Bone marrow (tissue), 2 donors: ENCODE measurements at places on chromosomes 13 and 19.

GRCh38 chr19:28864577-28865042 lies 348.3 kb downstream of the UQCRFS1 start:
- DNase-seq, result no peak

- DNase-seq, result no peak
Measured at GRCh38 chr19:1315470-1316166, 29.9 kb downstream of the EFNA2 start.

GRCh38 chr13:77729502-77730221 lies 32.2 kb downstream of the SLAIN1 start:
- DNase-seq, result no peak

GRCh38 chr19:32041681-32042292 lies 303.6 kb upstream of the ZNF507 start:
- no peak for DNase-seq

DNA sequence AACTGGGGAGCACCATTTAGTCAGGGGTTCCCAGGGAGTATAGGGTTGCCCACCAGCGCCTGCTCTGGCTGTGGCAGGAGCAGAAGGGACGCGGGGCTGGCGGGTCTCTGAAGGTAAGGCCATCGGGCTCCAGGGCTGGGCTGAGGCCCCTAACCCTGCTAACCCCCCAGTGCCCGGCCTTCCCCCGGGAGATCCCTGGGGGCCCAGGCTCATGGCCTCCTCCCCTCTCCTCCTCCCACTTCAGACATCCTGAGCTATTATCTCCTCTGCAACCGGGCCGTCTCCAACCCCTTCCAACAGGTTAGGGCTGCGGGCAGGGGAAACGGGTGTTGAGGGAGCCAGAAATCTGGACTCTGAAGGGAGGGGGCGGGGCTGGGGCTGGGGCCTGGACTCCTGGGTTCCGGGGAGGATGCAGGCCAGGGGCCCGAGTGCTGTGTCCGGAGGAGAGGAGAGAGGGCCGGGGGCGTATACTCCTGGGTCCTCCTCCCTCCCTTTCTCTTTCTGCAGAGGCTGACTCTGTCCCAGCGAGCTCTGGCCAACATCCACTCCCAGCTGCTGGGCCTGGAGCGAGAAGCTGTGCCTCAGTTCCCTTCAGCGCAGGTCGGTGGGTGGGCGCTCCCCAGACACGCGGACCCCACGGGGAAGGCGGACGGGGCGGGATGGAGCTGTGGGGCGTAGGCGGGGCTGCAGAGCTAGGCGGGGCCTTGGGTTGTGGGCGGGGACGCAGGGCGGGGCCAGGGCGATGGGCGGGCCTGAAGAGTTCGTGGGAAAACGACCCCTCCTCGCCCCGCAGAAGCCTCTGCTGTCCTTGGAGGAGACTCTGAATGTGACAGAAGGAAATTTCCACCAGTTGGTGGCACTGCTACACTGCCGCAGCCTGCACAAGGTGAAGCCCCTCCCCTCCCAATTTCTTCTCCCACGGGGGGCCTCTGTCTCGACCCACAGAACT lies 15.3 kb downstream of the TTYH1 start:
- DNase-seq, result no peak

- no peak for DNase-seq
Measured at GRCh38 chr13:98273067-98273823, 96.2 kb upstream of the RNF113B start.

DNA sequence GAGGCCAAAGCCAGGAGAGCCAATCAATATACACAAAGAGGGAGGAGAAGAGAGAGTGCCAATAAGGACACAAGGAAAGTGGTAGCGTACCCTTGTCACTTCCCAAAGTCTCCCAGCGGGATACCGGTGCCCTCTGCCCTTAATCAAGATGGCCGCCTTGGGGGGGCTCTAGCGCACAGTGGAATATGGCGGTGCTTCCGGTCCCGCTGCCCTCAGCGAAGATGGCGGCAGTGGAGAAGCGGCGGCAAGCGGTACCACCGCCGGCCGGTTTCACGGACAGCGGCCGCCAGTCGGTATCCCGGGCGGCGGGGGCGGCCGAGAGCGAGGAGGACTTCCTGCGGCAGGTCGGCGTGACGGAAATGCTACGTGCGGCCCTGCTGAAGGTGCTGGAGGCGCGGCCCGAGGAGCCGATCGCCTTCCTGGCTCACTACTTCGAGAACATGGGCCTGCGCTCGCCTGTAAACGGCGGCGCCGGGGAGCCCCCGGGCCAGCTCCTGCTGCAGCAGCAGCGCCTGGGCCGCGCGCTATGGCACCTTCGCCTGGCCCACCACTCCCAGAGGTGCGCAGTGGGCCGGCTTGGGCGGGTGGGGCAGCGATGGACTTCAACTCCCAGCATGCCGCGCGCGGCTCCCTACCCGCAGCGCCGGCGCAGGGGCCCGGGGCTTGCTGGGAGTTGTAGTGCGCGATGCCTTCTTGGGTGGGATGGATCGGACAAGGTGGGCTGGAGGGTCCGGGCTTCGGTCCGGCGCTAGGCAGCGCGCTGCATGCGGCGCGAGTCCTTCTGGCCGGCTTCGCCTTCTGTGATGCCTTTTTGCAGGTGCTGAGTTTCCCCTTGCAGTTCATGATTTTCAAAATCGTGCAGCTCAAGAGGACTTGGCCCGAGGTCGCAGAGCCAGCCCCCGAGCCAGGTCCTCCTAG lies at the start of gene TPGS1:
TSS of gene TPGS1 (plus strand) at position 212 of the 918 bp plus-strand sequence. CDS start at position 222, 10 bp downstream.
- DNase-seq, result peak; percentile 86

DNA sequence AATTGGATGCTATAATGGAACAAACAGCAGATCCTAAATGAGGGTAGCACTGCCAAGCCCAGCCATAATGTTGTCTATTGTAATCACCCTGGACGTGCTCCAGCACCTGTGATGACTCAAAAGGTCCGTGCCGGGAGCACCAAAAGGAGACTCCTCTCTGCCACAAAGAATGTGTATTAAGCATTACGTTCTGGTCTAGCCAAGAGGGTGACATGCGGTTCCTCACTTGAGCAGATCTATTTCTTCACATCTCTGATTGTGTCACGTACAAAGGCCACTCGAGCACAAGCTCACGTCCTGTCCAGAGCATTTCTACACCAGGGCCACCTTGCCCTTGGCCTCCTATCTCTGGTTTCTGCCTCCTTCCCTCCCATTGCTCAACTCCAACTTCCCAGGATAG lies 219.9 kb upstream of the IRS2 start:
- DNase-seq, result no peak

DNA sequence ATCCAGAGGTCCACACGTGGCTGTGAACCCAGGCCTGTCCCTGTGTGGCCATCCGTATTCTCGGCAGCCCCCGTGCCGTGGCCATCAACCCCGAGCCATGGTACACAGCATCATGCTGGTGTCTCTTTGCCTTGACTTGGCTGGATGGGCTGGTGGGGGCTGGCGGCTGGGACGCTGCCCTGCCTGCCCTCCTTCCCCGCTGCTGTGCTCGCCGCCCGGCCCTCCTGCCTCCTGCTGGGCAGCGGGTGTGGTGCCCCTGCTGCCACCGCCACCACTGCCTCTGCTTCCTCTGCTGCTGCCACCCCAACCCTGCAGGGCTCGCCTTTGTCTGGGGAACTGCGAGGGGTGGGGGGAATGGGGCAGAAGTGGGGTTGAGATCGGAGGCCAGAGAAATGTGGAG lies 19.7 kb upstream of the EHD2 start:
- no peak for DNase-seq

GRCh38 chr19:12772323-12772722 lies 3.0 kb downstream of the HOOK2 start:
- no peak for DNase-seq

DNA sequence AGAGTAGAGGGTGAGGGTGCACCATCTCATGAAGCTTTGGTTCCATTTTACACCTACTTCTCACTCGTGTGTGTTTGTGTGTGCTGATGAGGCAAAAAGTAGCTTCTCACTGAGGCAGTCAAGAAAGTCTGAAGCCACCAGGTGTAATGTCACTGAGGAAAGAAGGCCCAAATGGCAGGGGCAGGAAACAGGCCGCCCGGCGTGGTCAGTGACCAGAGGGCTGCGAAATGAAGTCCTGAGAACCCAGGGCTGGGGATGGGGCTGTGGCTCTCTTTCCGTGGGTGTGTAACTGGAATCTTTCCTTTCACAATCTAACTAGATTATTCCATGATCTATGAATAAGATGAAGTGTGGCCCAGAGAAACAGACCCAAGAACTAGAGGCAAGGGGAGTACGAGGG lies 25.5 kb upstream of the TFDP1 start:
- DNase-seq, result no peak

DNA sequence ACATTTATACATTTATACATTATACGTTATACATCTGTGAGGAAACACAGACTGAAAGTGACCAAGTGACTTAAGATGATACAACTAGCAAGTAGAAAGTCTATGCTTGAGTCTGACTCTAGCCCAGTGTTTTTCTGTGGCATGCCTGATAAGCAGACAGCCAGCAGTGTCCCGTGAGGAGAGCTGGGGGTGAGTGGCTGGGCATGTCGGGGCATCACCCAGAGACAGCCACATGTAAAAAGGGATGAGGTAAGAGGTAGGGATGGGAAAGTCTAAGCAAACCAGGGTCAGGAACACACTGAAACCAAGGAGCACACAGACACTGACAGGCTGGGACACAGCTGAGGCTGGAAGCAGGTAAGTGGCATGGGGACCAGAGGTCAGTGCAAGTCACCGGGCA lies 333.2 kb downstream of the FOXO1 start:
- no peak for DNase-seq

DNA sequence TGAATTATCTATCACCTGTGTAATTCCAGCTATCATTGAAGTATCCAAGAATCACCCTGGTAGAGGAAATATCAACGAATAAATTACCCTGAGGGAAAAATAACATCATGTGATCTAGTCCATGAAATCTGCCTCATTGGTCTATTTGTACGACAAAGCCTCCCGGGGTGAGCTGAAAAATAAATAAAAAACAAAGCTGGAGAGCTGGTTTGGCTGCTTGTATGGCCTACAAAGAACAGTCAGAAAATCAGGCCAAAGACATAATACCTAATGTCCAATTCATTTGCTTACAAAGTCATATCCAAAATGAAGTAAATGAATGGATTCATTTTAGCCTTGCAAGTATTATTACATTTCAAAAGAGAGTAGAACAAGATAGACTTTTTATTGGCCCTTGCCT lies 449.9 kb downstream of the KLF12 start:
- no peak for DNase-seq

DNA sequence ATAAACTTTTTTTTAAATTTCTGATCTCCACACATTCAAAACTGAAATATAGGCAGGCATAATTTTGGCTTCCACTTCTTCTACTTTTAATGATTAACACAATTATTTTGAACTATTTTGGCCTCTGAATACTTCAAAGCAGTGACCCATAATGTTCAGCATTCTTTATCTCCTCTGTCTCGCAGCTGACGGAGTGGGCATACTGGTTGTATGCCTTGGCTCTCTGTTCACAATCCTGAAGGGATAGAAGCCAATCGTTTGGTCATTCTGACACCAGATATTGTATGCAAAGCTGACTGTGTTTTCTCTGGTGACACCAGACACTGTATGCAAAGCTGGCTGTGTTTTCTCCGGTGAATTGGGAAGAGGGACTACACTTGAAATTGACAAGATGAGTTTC lies 833.0 kb downstream of the EFNB2 start:
- DNase-seq, result no peak

DNA sequence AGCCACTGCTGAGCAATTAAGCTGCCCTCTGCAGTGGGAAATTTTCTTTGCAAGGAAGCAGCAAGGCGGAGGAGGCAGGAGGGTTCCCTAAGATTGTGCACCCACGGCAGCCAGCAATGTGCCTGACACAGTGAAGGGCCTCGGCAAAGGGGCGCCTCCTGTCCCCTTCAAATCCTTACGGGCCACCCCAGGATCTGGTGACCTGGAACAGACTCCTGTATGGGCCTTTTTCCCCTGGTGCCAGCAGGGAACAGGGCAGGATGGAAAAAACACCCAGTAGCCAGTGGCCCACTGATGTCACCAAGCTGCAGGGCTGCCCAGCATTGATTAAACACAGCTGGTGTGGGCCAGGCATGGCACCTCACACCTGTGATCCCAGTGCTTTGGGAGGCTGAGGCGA lies 86.7 kb downstream of the GNG7 start:
- DNase-seq, result no peak

- no peak for DNase-seq
Measured at GRCh38 chr13:101492251-101492910, 39.9 kb downstream of the ITGBL1 start.

GRCh38 chr19:57438925-57439324 lies 3.8 kb downstream of the ZNF749 start:
- DNase-seq, result no peak

- no peak for DNase-seq
Measured at GRCh38 chr13:90760639-90761038, 586.8 kb upstream of the MIR17HG start.

DNA sequence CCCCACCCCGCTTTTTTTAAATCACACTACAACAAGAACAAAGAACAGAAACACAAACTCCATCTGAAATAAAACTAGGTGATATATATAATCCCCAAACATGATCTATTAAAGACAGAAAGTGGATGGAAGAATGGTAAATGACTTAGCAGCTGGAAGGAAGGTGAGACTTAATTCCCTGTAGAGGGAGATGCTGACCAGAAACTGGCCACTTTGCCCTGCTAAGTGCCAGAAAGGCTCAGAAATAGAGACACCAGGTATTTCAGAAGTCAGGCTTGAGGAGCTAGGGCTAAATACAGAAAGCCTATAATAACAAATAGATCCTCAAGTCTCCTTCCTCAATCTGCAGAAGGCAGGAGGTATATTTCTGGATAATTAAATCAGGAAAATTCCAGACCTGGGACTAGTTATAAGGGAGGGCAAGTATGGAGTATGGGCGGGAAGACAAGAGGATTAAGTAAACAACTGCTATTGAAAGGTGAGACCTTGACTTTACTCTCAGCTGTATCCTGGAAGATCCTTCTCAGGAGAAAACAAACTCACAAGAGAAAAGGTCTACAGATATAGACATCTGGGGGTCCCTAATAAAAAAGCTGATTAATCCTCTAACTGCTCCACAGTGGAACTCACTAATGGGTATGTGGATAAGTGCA lies 32.2 kb downstream of the MTRF1 start:
- DNase-seq, result no peak

DNA sequence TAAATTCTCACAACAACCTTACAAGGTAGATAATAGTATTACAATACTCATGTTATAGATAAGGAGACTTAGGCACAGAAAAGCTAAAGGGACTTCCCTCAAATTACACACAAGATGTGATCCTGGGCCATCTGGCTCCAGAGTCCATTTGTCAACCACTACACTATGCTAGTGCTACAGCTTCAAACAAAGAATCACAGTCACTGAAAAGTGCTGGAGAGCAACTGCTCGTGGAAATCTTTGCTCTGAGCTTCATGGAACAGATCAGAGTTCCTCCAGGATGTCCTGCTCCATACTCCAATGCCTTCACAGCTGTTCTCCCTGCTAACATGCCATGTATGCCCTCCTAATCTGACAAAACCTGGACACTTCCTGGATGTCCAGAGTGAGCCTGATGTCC lies 271.2 kb downstream of the ENOX1 start:
- no peak for DNase-seq

GRCh38 chr13:74132152-74132775 lies 1.9 kb downstream of the KLF12 start:
- DNase-seq, result no peak
